A549 (cell line): ENCODE measurements at places on chromosomes 16 and 17.

- peak; percentile 98 for DNase-seq
Measured at GRCh38 chr17:45431531-45432404, 902 bp downstream of the ARHGAP27 start.

GRCh38 chr17:56150649-56151048 is 2.6 kb upstream of the ANKFN1 start:
- DNase-seq = no peak

DNA sequence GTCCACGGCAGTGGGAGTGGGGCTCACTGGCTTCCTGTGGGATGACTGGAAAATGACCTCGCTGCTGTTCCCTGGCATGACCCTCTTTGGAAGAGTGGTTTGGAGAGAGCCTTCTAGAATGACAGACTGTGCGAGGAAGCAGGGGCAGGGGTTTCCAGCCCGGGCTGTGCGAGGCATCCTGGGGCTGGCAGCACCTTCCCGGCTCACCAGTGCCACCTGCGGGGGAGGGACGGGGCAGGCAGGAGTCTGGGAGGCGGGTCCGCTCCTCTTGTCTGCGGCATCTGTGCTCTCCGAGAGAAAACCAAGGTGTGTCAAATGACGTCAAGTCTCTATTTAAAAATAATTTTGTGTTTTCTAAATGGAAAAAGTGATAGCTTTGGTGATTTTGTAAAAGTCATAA is 7.8 kb upstream of the RNF213 start:
- DNase-seq = peak; percentile 88

GRCh38 chr16:2663553-2664546 is 18.5 kb upstream of the KCTD5 start:
- DNase-seq = no peak

GRCh38 chr17:39002991-39003715 is 36.0 kb upstream of the FBXO47 start:
- DNase-seq = no peak

GRCh38 chr16:87012954-87013938 is 303.9 kb downstream of the C16orf95 start:
- DNase-seq = no peak

GRCh38 chr17:79612468-79613194 is 1.8 kb upstream of the RBFOX3 start:
- peak; percentile 92 for DNase-seq

- no peak for DNase-seq
Measured at GRCh38 chr16:21663889-21664647, at the start of gene OTOA. Gene OTOA, plus strand, starts transcription at chr16:21663968. Its CDS starts 14,547 bp downstream, at chr16:21678515.

DNA sequence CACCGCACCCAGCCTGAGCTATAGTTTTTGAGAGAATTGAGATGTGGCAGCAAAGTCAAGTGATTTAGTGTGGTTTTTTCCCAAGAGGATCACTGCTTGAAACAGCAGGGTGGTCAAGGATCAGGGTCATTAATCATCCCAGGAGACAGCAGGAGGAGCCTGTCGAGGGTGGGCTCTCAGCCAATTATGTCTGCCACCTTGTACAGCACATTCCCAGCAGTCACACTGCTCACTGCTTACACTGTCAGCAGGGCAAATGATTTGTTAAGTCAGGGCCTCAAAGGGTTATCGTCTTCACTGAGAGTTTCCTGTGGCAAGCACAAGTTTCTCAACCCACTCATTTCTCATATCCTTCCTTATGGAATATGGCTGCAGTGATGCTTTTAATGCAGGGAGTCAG is 13.2 kb downstream of the B3GNT9 start:
- no peak for DNase-seq
